ENCODE measurements at places on chromosomes 7 and 10. TPM values are rescaled to one million over a fixed set of nuclear protein-coding genes. Genes with fewer than 3 reads are reported as not detected.

- no peak for DNase-seq
Measured at GRCh38 chr10:76175533-76176165, 744.2 kb downstream of the LRMDA start.

DNA sequence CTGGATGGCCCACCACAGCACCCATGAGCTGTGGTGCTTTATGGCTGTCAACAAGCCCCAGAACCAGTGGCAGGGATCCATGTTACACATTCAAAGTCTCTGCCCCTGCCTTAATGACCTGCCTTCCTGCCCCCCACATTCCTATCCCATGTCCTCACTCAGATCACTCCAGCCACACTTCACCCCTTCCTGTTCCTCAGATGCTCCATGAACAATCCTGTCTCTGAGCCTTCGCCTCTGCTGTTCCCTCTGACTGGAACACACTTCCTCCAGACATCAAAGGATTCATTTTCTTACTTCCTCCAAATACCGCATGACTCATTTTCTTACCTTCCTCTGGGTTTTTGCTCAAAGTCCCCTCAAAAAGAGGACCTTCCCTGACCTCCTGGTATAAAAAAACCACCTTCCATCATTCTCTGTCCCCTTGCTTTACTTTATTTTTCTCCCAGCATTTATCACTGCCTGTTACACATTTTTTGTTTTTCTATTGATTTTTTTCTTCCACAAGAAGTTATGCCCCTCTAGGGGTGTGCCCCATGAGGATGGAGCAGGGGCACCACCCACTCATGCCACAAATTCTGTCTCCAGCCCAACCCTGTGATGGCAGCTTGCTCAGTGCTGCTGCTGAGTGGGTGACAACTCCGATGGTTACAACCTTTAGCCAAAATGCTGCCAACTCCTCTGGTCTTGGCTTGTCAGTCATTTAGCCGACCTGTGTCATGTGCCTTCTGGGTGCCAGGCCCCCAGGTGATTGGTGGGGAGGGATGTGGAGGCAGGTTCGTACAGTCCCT, 18.2 kb downstream of the COL13A1 start:
- DNase-seq = no peak

DNA sequence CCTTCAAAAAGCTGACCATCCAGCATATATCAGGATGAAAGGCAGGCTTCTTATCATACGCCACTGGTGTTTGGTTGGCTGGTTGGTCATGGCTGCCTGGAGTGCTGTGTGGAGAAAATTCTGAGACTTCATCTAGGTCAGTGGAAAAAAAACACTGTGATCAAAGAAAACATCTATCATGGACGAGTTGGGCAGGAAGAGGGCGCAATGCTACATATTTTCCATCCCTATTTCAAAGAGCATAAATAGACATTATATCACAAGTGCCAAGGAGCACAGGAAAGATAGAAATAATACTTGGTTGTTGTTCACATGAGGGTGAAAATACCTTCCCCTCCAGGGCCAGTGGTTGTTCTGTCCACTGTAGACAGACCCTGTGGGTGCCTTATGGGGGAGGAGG, 128.4 kb upstream of the PLPP4 start:
- DNase-seq = no peak

Gene SPDYE16
- polyA plus RNA-seq = 1.3 TPM

Gene TET1
- polyA plus RNA-seq = 8.8 TPM
